ENCODE measurements at places on chromosomes 13 and 19. TPM values are rescaled to one million over a fixed set of nuclear protein-coding genes. Genes with fewer than 3 reads are reported as not detected.

Gene CPB2
- 5.1 TPM for total RNA-seq

Gene CXCL17
- 162 TPM for total RNA-seq

Gene ZNF878
- total RNA-seq, result 0.50 TPM

Gene IZUMO1
- 1.5 TPM for total RNA-seq

Gene ZNF761
- 10.1 TPM for total RNA-seq

Gene CLEC11A
- total RNA-seq, result 49.1 TPM

Gene SIGLECL1
- total RNA-seq, result not detected

Gene KCNN4
- 9.6 TPM for total RNA-seq

Gene AP1M2
- total RNA-seq, result 65.2 TPM

Gene PLPPR3
- total RNA-seq, result 1.9 TPM

Gene LILRA5
- total RNA-seq, result 4.2 TPM

Gene TUBA3C
- total RNA-seq, result not detected

Gene ZNF227
- 13.8 TPM for total RNA-seq

Gene LILRB4
- 16.5 TPM for total RNA-seq

Gene ZNF699
- total RNA-seq, result 6.2 TPM

Gene C19orf38
- 11.8 TPM for total RNA-seq

Gene KXD1
- 68.9 TPM for total RNA-seq

Gene PSG6
- not detected for total RNA-seq

Gene HCST
- total RNA-seq, result 24.7 TPM

Gene RPL18A
- total RNA-seq, result 1,592 TPM

Gene DLL3
- total RNA-seq, result not detected

All from left lung (tissue), 14 donors.